Activated CD8-positive, alpha-beta memory T cell treated with anti-CD3 and anti-CD28 coated beads, Interleukin-2, amount 50 U/mL, for 4 hours (primary cell): ENCODE measurements at places on chromosomes 6 and 20.

- DNase-seq = no peak
Observed at GRCh38 chr6:163708466-163708865, 293.9 kb downstream of the QKI start.

GRCh38 chr6:156752666-156753301 is 24.4 kb upstream of the ARID1B start:
- no peak for DNase-seq

DNA sequence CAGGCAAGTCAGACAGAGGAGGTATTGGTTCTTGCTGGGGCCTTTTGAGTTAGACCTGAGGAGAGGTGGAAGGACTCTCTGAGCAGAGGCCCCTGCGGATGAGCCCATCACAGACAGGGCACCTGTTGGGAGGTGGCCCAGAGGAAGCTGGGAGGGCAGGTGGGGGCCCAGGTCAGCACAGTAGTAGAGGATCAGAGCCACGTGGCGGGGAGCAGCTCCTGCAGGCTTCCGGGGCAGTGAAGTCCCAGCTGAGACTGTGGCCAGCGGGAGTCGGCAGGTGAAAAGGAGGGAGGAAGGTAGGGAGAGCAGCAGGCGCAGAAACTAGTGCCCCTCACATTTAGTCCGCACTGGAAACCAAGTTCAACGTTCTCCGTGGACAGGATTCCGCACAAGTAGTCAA is 61.8 kb downstream of the RSPH3 start:
- no peak for DNase-seq

- DNase-seq = no peak
Observed at GRCh38 chr6:141103246-141103645, 1029.5 kb upstream of the GJE1 start.

- no peak for DNase-seq
Observed at GRCh38 chr6:6694368-6694780, 105.9 kb downstream of the LY86 start.

DNA sequence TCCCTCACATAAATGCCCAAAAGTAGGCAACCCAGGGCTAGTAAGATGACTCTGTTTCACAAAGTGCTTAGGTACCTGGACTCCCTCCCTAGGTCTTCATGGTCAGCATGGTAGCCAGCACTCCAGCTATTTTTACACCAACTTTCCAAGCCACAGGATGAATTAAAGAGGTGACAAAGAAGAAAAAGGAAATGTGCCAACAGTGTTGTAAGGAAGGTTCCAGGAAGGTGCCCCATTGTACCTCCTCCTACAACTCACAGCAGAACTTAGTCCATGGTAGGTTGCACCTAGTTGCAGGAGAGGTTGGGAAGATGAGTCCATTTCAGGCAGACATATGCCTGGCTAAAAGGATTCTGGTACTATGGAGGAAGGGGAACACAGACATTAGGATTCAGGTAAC is 19.7 kb upstream of the RNF8 start:
- DNase-seq = no peak

DNA sequence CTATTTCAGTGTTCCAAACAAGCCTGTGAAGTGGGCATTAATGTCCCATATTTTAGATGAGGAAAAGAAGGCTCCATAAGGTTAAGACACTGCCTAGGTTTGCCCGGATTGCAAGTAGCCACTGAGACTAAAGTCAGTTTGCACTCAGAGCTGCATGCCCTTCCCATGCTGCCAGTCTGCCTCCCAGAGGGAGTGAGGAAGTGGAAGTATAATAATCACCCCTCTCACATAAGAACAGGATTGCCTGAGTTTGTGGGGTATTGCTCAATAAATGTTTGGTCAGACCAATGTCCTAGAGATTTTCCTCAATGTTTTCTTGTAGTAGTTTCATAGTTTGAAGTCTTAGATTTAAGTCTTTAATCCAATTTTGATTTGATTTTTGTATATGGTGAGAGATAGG is 43.9 kb upstream of the CLIC5 start:
- DNase-seq = no peak

GRCh38 chr6:156256161-156256560 is 521.0 kb upstream of the ARID1B start:
- DNase-seq = no peak

DNA sequence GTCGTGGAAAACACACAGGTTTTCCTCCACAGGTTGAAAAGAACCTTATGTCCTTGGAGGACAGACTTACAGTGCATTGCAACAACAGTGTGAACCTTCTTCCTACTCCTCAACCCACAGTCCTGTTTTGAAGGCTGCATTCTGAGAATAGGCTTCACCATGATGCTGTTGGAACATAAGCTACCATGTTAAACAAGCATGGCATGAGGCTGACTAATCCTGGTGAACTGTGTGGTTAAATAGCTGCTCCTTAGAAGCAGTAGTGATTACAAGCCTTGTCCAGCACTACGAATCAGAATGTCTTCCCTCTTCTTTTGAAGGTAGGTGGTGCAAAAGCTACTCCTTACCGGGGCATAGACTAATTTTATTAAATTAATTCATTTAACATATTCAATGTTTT is 368.5 kb upstream of the EPHA7 start:
- DNase-seq = no peak

- DNase-seq = no peak
Observed at GRCh38 chr6:90374201-90374600, 77.6 kb upstream of the BACH2 start.
